ENCODE measurements at places on chromosomes 3 and 15. TPM values are rescaled to one million over a fixed set of nuclear protein-coding genes. Genes with fewer than 3 reads are reported as not detected.

The GOLGA8G gene
- not detected for total RNA-seq

The SERPINI2 gene
- total RNA-seq = not detected

The PARL gene
- total RNA-seq = 81.7 TPM

The PIGX gene
- 70.8 TPM for total RNA-seq

The FAM107A gene
- total RNA-seq = not detected

The COL6A5 gene
- total RNA-seq = not detected

The ROPN1 gene
- total RNA-seq = not detected

The GOLGA8M gene
- 0.55 TPM for total RNA-seq

The GPR160 gene
- total RNA-seq = 7.7 TPM

The TUSC7 gene
- total RNA-seq = not detected

The ZCWPW2 gene
- total RNA-seq = 0.16 TPM

The GALNT15 gene
- not detected for total RNA-seq

The SLC22A14 gene
- not detected for total RNA-seq

The IL5RA gene
- 0.18 TPM for total RNA-seq

The SNTN gene
- not detected for total RNA-seq

The ITPKA gene
- total RNA-seq = 5.7 TPM

The HCN4 gene
- total RNA-seq = 0.02 TPM

The CSPG5 gene
- total RNA-seq = 1.1 TPM

The CCR3 gene
- not detected for total RNA-seq

The GOLGA8Q gene
- 1.4 TPM for total RNA-seq

The AQP9 gene
- 0.89 TPM for total RNA-seq

The STAG1 gene
- 42.3 TPM for total RNA-seq

The RNU5B-1 gene
- not detected for total RNA-seq

The CHST13 gene
- total RNA-seq = 0.09 TPM

The FANCD2 gene
- 54.4 TPM for total RNA-seq

The SLC9C1 gene
- total RNA-seq = 0.37 TPM

The ZNF385D gene
- total RNA-seq = not detected

The BCHE gene
- not detected for total RNA-seq

The MAP2K1 gene
- 111 TPM for total RNA-seq

The GOLGA6A gene
- total RNA-seq = not detected

The GOLGA6L9 gene
- 1.7 TPM for total RNA-seq

The ACKR2 gene
- 0.44 TPM for total RNA-seq

The LMLN gene
- total RNA-seq = 4.3 TPM

The PLD1 gene
- total RNA-seq = 1.1 TPM

The ARNT2 gene
- total RNA-seq = not detected

The CHL1 gene
- not detected for total RNA-seq

The ALAS1 gene
- total RNA-seq = 117 TPM

The TRIM42 gene
- not detected for total RNA-seq

The RHCG gene
- total RNA-seq = not detected

The GOLGA6L7 gene
- total RNA-seq = not detected

The KBTBD13 gene
- not detected for total RNA-seq

The DNASE1L3 gene
- total RNA-seq = not detected

The CDAN1 gene
- total RNA-seq = 24.2 TPM

The CACNA2D3 gene
- not detected for total RNA-seq

The WDR49 gene
- total RNA-seq = not detected

The C3orf49 gene
- total RNA-seq = not detected

The HDC gene
- total RNA-seq = 8.7 TPM

The NDUFAF3 gene
- total RNA-seq = 120 TPM

The BFSP2 gene
- total RNA-seq = not detected

The ANKRD34C gene
- total RNA-seq = not detected

The CPLX3 gene
- 0.16 TPM for total RNA-seq

The GHSR gene
- not detected for total RNA-seq

The BOC gene
- total RNA-seq = 4.2 TPM
